ENCODE measurements at places on chromosomes 7 and 10.

DNA sequence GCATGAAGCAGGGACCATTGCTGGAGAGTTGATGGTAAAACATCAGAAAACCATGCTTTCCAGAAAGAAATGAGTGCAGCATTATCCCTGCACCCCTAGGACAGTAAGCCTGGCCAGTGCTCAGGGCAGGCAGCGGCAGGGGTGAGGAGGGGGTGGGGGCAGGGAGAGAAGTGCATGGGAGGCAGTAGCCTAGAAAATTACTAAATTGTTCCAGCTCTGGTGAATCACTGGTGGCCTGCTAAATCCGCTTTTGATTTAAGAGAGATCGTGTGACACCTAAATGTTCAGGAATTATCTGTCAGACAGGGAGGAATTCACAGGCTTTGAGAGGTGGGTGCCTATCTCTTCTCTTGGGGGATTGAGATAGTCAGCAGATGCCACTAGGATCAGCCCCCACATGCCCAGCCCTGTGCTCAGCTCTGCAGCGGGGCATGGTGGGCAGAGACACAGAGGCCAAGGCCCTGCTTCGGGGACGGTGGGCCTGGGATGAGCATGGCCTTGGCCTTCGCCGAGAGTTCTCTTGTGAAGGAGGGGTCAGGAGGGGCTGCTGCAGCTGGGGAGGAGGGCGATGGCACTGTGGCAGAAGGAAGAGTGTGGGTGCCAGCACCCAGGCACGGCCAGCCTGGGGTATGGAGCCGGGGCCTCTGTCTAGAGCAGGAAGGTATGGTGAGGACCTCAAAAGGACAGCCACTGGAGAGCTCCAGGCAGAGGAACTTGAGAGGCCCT lies 5.0 kb upstream of the AQP1 start:
- no peak for DNase-seq

GRCh38 chr7:11934796-11935195 lies 102.8 kb upstream of the THSD7A start:
- no peak for DNase-seq

- no peak for DNase-seq
Observed at GRCh38 chr10:69419096-69419743, 2.5 kb upstream of the TACR2 start.

- DNase-seq: no peak
Observed at GRCh38 chr10:22713853-22714478, 412 bp downstream of the PIP4K2A start.

DNA sequence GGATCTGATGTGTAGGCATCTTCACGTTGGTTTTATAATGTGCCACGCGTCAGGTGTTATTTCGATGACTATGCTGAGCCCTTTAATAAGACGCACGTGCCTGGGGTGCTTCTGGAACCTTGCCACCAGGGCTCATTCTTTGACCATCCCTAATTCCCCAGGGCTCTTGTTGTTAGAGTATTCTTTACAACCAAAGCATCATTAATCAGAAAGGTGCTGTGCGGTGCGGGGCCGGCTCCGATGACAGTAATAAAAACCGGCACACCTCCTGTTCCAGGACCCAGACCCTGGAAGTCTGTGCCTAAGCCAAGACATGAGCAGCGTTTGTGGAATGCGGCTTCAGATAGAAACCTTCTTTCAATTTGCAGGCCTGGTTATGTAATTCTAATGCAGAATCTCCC lies 58.4 kb downstream of the MGMT start:
- no peak for DNase-seq

DNA sequence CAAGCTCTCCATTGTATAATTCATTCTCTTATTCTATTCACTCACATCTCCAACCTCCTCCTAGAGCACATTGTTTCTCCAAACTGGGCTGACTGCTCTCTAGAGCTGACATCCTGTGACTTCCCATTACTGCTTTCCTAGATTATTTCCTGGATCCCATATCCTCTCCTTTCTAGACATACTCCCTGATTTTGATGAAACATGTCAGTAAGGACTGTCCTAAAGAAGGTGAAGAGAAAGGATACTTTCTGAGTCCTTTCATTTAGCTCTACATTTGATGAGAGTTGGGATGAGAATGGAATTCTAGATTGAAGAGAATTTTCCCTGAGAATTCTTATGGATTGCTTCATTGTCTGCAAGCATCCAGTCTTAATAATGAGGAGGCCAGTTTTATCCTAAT lies 78.8 kb downstream of the CNNM2 start:
- no peak for DNase-seq

- DNase-seq: no peak
Observed at GRCh38 chr7:3696113-3696512, 395.1 kb downstream of the SDK1 start.

DNA sequence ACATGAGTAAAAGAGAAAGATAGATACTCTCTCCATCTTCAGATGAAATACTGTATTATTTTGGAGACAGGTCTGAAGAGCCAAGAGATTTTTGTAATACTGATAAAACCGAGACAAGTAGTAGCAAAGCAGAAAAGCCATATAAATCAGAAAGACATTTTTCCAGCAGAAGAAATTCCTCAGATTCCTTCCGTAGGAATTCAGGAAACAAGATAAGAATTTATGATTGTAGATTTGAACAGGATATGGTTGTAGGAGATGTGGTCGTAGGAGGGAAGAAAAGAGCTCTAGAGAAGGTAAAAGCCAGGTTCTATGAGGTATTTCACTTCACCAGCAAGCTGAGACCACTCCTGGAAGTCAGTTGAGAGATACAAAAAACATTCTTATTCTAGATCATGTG lies 17.6 kb upstream of the AASS start:
- DNase-seq: no peak

DNA sequence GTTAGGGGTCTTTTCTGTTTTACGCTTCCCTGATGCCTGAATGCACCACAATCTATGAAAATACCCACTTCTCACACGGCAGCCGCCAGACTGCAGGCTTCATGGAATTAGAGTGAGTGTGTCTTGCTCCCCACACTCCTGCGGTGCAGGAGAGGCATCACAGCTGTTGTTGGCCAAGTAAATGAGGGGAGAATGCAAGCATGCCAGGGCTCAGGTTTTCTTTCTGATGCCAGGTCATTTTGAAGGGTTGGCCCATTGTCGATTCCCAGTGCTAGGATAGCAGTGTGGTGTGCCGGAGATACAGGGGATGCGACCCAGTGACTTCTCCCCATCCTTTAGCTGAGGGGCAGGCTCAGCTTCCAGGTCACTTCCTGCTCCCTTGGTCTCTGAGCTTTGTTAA lies 16.3 kb downstream of the CXCL12 start:
- no peak for DNase-seq

All from neural crest cell (in vitro differentiated cells).